ENCODE measurements at places on chromosomes 2 and 18. TPM values are rescaled to one million over a fixed set of nuclear protein-coding genes. Genes with fewer than 3 reads are reported as not detected.

- peak; percentile 40 for DNase-seq
These were observed 93.9 kb downstream of the FARSB start for GRCh38 chr2:222561817-222562645.

Gene KCNS3
- total RNA-seq: not detected

Gene LIMS3
- 0.77 TPM for total RNA-seq

DNA sequence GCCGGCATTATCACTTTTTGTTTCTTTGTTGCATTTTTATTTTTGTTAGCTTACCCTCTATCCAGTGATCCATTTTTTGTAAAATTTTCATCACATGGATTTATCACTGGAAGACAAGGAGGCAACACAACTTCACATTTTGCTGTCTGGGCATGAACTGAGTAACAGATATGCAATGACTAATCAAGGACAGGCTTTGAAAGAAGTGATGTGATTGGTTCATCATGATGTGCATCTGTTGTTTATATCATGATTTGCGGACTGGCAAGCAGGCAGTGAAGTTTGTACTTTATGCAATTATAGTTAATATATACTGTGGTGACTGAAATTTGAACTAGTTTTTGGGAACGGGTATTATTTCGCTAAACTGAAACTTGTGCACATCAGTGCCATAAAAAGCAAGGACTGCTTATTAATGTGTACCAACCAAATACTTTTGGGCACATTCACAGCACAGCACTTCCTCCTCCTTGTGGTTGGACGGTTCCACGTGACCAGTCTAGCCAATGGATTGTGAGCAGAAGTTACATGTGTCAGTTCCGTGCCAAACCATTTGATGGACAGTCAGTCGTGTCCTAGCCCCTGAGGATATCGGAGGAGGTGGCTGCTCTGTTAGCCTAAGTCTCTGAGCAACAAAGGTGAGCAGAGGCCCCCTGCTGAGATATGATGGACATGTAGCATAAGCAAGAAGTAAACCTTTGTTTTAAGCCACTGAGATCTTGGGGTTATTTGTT is 201.4 kb upstream of the SIX2 start:
- DNase-seq: no peak

DNA sequence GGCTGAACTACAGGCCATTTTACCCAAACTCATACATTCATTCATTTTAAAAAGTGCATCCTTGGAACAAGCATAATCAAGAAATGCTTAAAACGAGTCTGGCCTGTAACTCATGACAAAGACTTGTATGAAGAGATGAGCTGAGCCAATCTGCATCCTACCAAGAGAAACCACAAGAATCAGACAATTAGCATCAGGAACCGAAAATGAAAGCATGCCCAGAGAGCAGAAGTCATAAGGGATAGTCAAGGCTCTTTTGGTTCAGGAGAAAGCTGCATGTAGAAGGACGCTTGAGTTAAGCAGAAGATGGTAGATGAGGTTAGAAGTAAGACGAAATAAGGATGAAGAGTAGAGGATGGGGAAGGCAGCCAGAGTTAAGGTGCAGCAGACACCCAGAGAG is 137.0 kb upstream of the CTNNA2 start:
- no peak for DNase-seq

DNA sequence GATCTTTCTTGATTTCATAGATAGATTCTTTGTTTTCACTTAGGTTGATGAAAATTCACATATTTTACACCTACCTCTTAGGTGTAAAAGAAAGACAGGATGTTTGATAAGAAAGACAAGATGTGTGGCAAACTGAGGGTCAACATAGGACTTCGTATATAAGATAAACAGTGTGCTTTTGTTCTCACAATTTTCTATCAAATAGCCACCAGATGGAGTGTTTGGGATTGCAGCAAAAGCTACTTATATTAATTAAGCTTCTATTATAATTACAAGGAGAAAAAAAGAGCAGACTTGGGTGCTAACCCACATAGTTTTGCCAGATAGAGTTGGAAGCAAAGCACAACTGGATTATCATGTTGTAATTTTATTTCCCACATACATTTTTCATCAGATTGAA is 232.9 kb downstream of the CDH7 start:
- DNase-seq: no peak

Gene MSTN
- total RNA-seq: not detected

Measured in activated CD8-positive, alpha-beta T cell treated with anti-CD3 and anti-CD28 coated beads for 36 hours (primary cell).